ENCODE measurements at places on chromosomes 13 and 19.

DNA sequence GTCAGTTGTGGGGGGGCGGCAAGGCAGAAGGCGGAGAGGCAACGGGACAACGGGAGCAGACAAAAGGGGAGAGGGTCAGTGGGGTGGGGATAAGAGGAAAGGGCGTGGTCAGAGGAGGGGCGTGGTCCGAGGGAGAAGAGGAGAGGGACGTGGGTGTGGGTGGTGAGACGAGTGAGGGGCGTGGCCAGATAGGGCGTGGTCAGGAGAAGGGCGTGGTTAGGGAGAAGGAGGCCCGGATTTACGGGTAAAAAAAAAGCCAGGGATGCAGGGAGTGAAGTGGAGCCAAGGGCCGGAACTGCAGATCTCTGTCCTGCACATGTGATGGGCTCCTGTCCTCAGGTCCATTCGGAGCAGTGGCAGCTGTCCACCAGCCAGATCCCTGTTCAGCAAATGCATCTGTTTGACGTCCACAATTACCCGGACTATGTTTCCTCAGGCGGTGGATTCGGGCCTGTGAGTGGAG is 21.5 kb downstream of the CPT1C start:
- DNase-seq = no peak

GRCh38 chr13:102983496-102983895 is 82.7 kb downstream of the SLC10A2 start:
- DNase-seq = no peak

- DNase-seq = no peak
Observed at GRCh38 chr19:18488838-18489626, 32.8 kb downstream of the ELL start.

GRCh38 chr13:25847145-25847544 is 204.7 kb downstream of the SHISA2 start:
- no peak for DNase-seq

GRCh38 chr19:3513229-3514140 is 7.4 kb downstream of the FZR1 start:
- DNase-seq = no peak

GRCh38 chr19:32869966-32870573 is 503 bp upstream of the SLC7A9 start:
- no peak for DNase-seq

DNA sequence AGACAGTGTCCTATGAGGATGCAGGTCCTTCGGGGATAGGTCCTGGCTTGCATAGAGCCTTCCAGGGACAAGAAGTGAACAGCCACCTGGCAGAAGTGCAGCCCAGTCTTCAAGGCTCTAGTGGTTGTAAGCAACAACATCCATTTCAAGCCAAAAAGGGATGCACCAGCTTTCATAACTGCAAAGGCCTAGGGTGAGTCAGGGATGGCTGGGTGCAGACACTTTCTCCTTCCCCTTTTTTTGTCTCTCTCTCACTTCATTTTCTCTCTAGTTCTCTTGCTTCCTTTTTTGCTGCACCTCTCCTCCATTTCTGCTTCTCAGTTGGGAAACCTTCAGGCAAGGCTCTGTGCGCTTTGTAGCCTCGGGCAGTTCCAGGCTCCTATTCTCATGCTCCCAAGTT is 196.2 kb upstream of the ZNF536 start:
- DNase-seq = no peak

DNA sequence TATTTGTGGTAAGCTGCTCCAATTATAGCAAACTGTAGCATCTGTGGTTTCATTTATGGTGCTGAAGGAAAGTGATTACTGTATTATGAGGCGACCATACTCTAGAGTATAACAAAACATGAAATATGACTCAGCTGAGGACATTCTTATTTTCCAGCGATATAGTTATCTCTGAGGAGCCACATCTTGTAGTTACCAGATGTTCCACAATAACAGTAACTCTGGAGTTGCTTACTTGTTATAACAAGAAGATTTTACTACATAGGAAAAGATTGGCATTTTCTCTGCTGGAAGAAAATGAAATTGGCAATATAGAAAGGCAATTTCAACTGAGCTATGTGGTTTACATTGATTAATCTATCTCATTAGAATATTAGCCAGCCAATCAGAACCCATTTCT is 1634.2 kb downstream of the PCDH9 start:
- no peak for DNase-seq

- DNase-seq = no peak
Observed at GRCh38 chr19:11507370-11508078, 1.9 kb upstream of the ZNF653 start.

DNA sequence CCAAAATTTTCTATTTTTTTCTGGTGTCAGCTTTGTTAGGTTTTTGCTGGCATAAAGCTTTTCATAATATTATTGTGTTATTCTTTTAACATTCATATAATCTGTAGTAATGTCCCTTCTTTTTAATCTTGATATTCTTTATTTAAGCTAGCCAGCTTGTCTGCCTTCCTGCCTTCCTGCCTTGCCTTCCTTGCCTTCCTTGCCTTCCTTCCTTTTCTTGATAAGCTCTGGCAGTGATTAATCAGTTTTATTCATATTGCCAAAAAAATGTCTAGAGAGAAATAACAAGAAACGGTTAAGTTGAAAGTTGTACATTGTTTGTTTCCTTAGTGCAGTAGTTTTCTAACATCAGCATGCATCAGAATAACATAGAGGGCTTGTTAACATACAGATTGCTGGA is 257.5 kb downstream of the MAB21L1 start:
- no peak for DNase-seq

DNA sequence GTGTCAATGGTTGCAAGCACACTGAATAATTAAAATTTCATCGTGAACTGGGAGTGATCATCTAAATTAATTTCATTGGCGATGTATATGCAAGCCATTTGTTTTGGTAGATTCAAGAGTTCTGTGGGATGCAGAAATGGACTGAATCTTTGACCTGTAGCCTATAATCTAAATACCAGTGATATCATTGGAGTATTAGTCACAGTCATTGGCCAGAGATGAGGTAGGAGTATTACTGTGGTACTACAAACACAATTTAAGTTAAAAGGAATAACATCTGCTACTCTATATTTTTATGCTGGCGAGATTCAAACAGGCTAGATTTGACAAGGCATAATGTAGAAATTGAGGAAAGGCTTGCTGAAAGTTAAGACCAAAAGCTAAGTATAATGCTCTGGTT is 14.0 kb downstream of the FRY start:
- no peak for DNase-seq

- no peak for DNase-seq
Observed at GRCh38 chr13:54004026-54004699, 975.5 kb downstream of the OLFM4 start.

DNA sequence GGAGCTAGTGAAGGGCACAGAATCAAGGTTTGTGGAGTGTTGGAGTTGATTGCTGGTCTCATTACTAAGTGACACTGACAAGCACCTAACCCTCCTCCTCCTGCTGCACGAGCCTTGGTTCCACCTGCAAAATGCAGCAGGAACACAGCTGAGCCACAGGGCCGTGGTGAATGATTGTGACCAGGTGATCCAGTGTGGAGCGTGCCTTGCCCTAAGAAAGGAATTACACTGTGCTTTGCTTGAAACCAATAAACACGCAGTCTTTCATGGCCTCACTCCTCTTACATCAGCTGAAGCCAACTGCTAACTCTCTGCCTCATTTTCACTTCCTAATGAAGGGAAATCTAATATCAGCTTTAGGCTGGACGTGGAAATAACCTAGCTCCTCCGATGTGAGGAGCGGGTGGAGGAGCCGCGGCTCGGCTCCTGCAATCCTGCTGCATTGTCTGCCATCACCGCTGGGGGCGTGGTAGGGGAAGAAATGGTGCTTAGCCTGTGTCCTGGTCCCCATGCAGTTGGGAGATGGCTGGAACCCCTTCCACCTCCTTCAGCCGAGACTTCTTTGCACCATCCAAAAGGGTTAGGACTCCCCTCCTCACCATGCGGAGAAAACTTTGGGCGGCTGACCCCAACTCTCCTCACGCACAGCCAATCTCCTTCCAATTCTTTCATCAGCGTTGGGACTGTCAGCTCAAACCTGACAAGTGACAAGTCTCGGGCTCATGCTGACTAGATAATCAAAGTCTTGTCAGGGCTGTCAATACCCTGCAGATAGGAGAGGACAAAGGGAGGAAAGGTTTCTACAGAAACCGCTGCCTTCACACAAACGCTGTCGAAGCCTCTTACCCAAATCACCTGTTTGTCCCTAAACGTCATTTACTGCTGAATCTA is 427.9 kb downstream of the ZNF536 start:
- no peak for DNase-seq

DNA sequence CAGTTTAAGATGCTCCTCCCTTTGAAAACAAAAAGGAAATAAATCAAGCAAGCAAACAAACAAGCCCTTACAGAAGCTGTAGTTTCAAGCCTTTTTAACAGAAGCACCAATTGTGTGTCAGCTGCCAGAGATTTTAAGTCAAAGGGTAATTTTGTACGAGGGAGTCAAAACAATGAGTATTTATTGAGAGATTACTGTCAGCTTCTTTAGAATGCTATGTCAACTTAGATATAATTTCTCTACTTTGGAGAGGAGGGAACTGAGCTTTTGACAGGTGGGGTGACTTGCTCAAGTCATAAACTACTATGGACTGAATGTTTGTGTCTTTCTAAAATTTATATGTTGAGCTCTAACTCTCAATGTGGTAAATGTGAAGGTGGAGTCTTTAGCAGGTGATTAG is 10.5 kb upstream of the CBY2 start:
- DNase-seq = no peak

- no peak for DNase-seq
Observed at GRCh38 chr13:19767966-19768365, 14.8 kb downstream of the PSPC1 start.

- no peak for DNase-seq
Observed at GRCh38 chr13:48892688-48893075, 83.0 kb upstream of the FNDC3A start.

GRCh38 chr13:30339738-30340330 is 32.5 kb upstream of the KATNAL1 start:
- no peak for DNase-seq

GRCh38 chr13:43611281-43612273 is 175.2 kb downstream of the ENOX1 start:
- no peak for DNase-seq

GRCh38 chr13:40508767-40509342 is 157.6 kb downstream of the FOXO1 start:
- no peak for DNase-seq

GRCh38 chr19:13984186-13984585 is 21.9 kb downstream of the RFX1 start:
- no peak for DNase-seq

DNA sequence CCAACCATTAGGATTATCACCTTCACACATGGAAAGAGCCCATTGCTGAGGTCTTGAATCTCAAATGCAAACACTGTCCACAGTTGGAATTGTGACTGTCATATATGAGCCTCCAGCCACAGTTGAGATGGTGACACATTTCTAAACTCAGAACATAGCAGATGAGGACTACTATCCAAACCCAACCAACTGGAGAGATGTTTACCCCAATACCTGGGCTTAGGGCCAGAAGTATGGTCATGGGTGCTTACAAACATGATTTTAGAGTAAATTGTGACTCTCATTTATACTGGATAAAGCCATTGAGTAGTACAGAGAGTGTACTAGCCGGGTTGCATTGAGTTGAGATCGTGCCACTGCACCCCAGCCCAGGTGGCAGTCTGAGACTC is 14.0 kb upstream of the ZNF681 start:
- DNase-seq = no peak

DNA sequence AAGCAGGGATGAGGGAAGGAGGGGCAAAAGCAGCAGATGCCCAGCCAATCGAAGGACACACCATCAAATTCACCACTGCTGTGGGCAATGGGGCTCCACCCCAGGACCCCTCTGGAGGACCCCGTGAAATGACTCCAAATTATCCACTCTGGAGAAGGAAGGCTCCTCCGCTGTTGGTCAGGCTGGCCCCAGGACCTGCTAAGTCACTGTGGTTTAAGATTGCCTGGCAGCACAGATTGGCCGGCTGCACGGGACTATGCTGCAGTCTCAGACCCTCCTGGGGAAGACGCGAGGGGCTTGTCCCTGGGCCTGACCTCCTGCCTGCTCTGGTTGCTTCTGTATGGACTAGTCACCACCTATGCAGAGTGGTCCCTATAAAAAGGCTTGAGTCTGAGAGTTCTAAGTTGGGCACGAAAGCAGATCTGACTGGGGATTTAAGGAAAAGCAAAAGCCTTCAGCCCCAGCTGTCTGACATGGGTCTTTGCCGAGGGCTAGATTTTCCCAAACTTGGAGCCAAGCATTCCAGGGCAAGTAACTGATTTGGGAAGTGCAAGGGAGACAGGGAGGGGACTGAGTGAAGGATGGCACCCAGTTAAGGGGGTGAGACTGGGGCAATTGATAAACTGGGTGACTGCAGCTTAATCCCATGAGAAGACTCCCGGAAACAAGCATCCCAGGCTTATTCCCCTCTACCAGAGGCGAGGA is 91.7 kb downstream of the TSHZ3 start:
- no peak for DNase-seq

- no peak for DNase-seq
Observed at GRCh38 chr19:14305706-14306105, 75.5 kb upstream of the ADGRE5 start.

GRCh38 chr19:14361824-14362223 is 19.4 kb upstream of the ADGRE5 start:
- DNase-seq = no peak

GRCh38 chr13:95122063-95122462 is 179.2 kb downstream of the ABCC4 start:
- no peak for DNase-seq

Data from NCI-H510A treated with DMSO at 0.1 percent for 48 hours (cell line).